ENCODE measurements at places on chromosomes 7 and 10.

DNA sequence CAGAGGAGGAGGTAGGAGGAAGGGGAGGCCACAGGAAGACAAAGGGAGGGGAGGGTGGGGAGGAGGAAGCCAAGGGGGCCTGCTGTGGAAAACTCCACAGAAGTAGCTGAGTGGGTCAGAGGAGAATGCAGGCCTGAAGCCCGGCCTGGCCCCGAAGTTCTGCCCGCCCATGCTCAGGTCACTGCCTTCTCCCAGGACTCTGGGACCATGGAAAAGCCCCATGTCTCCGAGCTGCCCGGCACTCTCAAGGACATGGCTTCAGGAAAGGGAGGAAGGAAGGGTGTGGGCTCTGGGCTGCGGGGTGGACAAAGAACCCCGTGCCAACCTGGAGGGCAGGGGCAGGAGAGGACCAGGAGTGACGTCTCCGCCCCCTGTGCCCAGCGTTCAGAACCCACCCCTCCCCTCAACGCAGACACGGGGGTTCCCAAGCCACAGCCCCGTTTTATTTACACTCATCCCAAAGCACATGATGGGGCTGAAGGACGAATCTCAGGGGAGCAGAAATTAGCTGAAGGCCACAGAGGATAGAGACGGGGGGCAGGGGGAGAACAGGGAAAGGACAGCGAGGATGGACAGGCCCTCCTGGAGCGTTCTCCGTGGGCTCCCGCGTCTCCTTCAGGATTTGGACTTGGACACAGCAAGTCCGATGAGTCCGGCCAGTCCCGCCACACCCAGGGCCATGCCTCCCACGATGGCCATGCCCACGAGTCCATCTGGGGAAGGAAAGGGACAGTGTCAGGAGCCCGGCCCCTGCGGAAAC lies 1.8 kb upstream of the CLDN15 start:
- no peak for DNase-seq

- DNase-seq, result no peak
Observed at GRCh38 chr7:1539181-1539881, 8.8 kb downstream of the MAFK start.

DNA sequence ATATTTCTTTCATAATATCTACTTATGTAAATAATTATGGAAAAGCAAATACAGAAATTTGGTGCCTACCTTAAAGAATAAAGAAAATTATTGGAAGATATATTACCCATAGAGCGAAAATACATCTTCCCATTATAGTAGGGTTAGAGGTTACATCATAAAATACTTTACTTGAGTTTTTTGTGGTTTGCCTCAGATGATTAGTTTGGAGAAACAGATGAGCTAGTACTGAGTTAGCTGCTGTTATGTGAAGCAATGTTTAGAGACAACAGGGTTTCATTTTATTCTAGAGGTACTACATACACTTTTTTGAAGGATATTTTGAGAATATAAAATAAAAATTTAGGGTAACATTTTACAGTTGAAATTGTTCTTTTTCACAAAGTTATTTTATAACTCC lies 2.9 kb upstream of the MLLT10 start:
- no peak for DNase-seq

GRCh38 chr7:128939861-128940410 lies 2.2 kb downstream of the IRF5 start:
- no peak for DNase-seq

- DNase-seq, result peak; percentile 6
Observed at GRCh38 chr10:52283174-52283573, 30.9 kb upstream of the DKK1 start.

- no peak for DNase-seq
Observed at GRCh38 chr7:122689346-122690109, 9.4 kb downstream of the RNF133 start.

GRCh38 chr10:70917226-70917625 lies 28.9 kb upstream of the PCBD1 start:
- DNase-seq, result no peak

DNA sequence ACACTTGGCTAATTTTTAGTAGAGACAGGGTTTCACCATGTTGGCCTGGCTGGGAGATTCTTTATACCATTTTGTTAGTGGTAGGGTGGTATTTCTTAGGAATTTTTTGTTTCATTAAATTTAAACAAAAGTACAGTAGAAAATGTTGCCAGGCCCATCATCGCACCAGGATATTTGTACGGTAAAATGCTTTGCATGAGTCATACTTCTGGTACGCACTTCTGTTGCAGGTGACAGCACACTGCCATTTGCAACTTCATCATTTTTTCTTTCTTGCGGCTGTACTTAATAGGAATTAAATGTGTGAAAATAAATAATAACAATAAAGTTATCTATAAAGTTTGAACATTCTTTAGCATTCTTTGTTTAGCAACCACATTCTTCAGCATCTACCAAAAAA lies 195.6 kb downstream of the SKAP2 start:
- no peak for DNase-seq

GRCh38 chr10:103696094-103696410 lies 159.3 kb downstream of the SH3PXD2A start:
- no peak for DNase-seq

- DNase-seq, result no peak
Observed at GRCh38 chr7:106063692-106064091, 48.4 kb downstream of the SYPL1 start.

- no peak for DNase-seq
Observed at GRCh38 chr7:136062625-136063325, 85.6 kb upstream of the MTPN start.

- DNase-seq, result no peak
Observed at GRCh38 chr7:83452256-83452655, 196.7 kb downstream of the SEMA3E start.

DNA sequence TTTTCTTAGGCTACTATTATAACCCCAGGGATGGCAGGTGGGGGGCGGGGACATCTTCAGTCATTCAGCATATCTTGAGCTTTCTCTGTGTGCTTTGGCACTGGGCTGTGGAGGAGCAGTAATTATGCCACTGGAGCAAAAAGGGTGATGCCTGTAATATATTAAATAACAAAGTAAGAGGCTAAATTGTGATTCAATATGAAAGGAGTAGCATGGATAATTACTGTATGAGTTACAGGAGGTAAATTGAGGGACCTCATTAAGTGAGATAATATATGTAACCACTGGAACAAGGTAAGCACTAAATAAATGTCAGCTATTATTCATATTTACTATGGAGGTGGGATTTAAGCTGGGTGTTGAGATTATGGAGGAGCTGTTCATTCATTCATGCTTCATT lies 3.3 kb upstream of the STN1 start:
- DNase-seq, result no peak

- DNase-seq, result peak; percentile 45
Observed at GRCh38 chr10:121774813-121775212, 153.0 kb downstream of the ATE1 start.

DNA sequence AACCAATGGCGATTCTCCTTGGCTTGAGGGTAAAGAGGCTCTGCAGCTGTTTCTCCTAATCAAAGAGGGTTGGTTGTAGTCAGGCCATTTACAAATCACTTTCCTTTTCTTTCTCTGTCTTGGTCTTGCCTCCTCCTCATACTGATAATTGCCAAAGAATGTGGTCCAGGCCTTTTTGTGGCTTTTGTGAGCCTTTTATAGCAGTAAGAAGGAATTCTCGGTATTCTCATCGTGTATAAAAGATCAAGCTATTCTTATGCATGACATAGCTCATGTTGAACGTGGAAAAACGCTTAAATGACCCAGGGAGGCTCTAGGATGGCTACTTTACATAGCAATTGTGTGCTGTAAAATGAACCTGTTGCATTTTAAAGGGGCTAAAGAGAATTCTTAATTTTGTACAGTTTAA lies 62.6 kb downstream of the RBM20 start:
- peak; percentile 49 for DNase-seq

- peak; percentile 88 for DNase-seq
Observed at GRCh38 chr10:46530249-46531186, 25.9 kb downstream of the GPRIN2 start.

- no peak for DNase-seq
Observed at GRCh38 chr10:1253523-1254353, 197.6 kb downstream of the WDR37 start.

- no peak for DNase-seq
Observed at GRCh38 chr7:121744877-121745276, 128.1 kb upstream of the PTPRZ1 start.

GRCh38 chr10:69895759-69896158 lies 94.1 kb downstream of the COL13A1 start:
- peak; percentile 85 for DNase-seq

- DNase-seq, result no peak
Observed at GRCh38 chr10:17021656-17022465, 107.8 kb downstream of the CUBN start.

- DNase-seq, result peak; percentile 50
Observed at GRCh38 chr10:62093863-62094291, 174.8 kb downstream of the RTKN2 start.

- DNase-seq, result no peak
Observed at GRCh38 chr7:124630395-124630794, 135.2 kb downstream of the GPR37 start.

Data from foreskin fibroblast (primary cell).